GM10248 (cell line): ENCODE measurements at places on chromosomes 6 and 20.

DNA sequence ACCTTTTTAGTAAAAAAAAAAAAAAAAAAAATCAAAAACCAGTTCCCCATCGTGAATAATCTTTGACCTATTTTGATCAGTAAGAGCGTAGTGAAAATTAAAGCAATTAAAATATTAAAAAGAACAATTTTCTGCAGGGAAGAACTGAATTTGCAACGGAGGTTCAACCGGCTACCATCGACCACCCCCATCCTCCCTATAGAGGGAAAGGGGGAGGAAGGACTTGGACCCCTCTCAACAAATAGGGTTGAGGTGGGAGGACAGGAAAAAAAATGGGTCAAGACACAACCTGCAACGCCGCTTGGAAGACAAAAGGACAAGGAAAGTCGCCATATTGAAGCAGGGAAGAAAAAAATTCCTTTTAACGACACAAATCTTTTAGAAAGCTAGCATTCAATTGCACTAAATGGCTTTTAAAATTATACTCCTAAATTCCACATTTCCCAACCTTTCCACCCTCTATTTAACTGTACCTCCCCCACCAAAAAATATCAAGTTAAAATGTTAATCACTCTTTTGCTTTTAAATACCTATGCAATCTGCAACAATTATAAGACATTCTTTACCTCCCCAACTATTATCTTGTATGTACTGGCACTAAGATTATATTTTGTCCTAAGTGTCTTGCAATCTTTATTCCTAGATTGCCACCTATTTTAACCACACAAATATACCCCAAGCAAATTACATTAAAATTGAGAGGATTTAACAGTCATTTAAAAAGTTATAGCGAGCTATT is 1.7 kb downstream of the PPP1R10 start:
- DNase-seq: no peak

DNA sequence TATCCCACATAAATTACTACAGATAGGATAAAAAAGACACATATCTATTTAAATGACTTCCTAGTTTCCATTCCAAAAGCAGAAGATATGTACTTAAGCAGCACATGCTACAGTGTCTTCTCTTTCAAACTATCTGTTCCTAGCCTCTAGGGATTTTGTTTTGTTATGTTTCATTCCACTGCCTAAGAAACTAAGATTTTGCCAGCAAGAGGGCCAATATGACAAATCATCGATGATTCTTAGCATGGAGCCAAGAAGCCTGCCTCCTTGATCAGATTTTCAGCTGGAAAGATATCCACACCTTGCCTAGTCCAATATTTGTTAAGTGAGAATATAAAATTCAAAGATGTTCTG is 7.0 kb downstream of the SNX5 start:
- DNase-seq: no peak

DNA sequence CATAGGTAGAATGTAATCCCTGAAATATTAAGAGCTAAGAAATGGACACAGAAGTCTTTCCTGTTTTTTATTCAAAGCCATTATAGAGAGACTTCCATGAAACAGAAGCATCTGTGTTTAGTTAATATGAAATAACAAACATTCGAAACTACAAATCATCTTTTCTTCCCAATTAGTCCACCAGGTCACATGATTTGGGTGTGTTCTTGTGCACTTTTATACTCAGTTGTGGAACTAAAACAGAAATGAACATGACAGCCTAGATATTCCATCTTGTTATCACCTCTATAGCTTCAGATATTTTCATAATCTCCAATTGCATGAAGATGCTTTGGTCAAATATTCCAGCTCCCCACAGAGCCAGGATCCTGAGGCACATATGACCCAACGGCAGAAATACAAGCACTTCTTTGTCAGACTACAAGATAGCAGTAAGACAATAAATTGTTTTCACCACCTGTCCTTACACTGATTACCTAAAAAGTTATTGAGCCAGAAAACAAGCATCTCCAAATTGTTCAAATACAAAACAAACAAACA is 116.8 kb upstream of the BEND6 start:
- DNase-seq: no peak

DNA sequence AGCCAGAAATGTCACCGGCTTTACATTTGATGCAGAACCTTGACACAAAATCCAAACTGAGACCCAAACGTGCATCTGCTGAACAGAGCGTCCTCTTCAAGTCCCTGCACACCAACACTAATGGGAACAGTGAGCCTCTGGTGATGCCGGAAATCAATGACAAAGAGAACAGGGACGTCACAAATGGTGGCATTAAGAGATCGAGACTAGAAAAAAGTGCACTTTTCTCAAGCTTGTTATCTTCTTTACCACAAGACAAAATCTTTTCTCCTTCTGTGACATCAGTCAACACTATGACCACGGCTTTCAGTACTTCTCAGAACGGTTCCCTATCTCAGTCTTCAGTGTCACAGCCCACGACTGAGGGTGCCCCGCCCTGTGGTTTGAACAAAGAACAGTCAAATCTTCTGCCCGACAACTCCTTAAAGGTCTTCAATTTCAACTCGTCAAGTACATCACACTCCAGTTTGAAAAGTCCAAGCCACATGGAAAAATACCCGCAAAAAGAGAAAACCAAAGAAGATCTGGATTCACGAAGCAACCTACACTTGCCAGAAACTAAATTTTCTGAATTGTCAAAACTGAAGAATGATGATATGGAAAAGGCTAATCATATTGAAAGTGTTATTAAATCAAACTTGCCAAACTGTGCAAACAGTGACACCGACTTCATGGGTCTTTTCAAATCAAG is 108.4 kb downstream of the RTN4IP1 start:
- peak; percentile 71 for DNase-seq

GRCh38 chr6:3281631-3282475 is 23.1 kb downstream of the PSMG4 start:
- DNase-seq: no peak

DNA sequence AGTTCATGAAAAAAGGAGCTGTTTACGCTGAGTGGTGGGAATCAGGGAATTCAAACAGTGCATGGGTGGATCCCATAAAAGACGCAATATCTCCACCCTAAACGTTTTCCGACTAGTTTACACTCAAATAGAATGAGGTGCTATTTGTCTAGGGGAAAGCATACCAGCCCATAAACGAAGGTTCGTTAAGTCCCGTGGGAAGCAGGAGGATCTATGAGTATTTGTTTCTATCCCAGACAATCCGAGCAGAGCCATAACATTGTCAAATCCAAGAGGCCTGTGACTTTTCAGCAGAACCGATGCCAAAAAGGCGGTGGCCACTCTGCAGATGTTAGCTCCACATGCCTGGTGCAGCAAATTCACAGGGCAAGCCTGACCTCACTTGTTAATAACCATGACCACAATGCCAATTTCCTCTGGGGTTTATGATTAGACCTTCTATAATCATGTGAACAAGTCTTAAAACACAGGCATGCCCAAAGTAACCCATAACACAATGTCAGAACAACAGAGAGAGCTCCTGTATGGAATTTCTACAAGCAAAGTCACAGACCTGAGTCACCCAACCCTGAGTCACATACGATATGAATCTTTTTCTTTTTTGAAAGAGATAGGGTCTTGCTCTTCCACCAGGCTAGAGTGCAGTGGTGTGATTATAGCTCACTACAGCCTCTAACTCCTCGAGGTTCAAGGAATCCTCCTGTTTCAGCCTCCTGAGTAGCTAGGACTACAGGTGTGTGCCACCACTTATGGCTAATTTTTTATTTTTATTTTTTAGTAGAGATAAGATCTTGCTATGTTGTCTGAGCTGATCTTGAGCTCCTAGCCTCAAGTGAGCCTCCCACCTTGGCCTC is 123.3 kb downstream of the KIF13A start:
- DNase-seq: no peak
